ENCODE measurements at places on chromosomes 11 and 22. TPM values are rescaled to one million over a fixed set of nuclear protein-coding genes. Genes with fewer than 3 reads are reported as not detected.

Gene ROBO3
- 12.9 TPM for polyA plus RNA-seq

Gene PDE3B
- 22.3 TPM for polyA plus RNA-seq

Gene GPHA2
- 6.9 TPM for polyA plus RNA-seq

Gene BATF2
- polyA plus RNA-seq, result 2.7 TPM

Gene FAM180B
- polyA plus RNA-seq, result 1.1 TPM

All from testis (tissue), 5 donors.